ENCODE measurements at places on chromosomes 7 and 10.

- H3K4me1 ChIP-seq = peaks cover 6% of the 10 kb centered on the region
- H3K36me3 ChIP-seq = no peaks in the 10 kb centered on the region
- no peak for DNase-seq
These were observed 92.9 kb downstream of the BMPR1A start for GRCh38 chr10:86849181-86849894.

GRCh38 chr10:122116331-122116730, 127.4 kb downstream of the TACC2 start:
- no peak for DNase-seq
- H3K27ac ChIP-seq = peak overlapping the region; percentile 98
- H3K4me3 ChIP-seq = no peak overlapping the region
- H3K4me1 ChIP-seq = peaks cover 69% of the 10 kb centered on the region

- H3K27me3 ChIP-seq = no peaks in the 10 kb centered on the region
- H3K27ac ChIP-seq = no peak overlapping the region
- DNase-seq = no peak
These were observed 33.1 kb downstream of the CACNA2D1 start for GRCh38 chr7:82410461-82410860.

GRCh38 chr7:52639981-52640380, 395.5 kb upstream of the POM121L12 start:
- H3K27me3 ChIP-seq = no peaks in the 10 kb centered on the region
- no peaks in the 10 kb centered on the region for H3K36me3 ChIP-seq
- DNase-seq = no peak
- H3K4me1 ChIP-seq = no peaks in the 10 kb centered on the region
- no peak overlapping the region for H3K4me3 ChIP-seq

Data from esophagus squamous epithelium (tissue), 5 donors.